Activated CD4-positive, alpha-beta T cell treated with anti-CD3 and anti-CD28 coated beads for 36 hours (primary cell): ENCODE measurements at places on chromosomes 6 and 20. TPM values are rescaled to one million over a fixed set of nuclear protein-coding genes. Genes with fewer than 3 reads are reported as not detected.

GRCh38 chr6:159904497-159904911 is 13.7 kb downstream of the MAS1 start:
- H3K27me3 ChIP-seq: peaks cover 2% of the 10 kb centered on the region
- DNase-seq: no peak
- H3K4me1 ChIP-seq: no peaks in the 10 kb centered on the region
- H3K36me3 ChIP-seq: no peaks in the 10 kb centered on the region

GRCh38 chr6:74834967-74835366 is 370.9 kb downstream of the COL12A1 start:
- H3K27me3 ChIP-seq: no peaks in the 10 kb centered on the region
- no peak overlapping the region for H3K4me3 ChIP-seq
- no peaks in the 10 kb centered on the region for H3K36me3 ChIP-seq
- no peak overlapping the region for H3K27ac ChIP-seq

Gene CTAGE9
- total RNA-seq: not detected

Gene GPX5
- not detected for total RNA-seq

Gene ZBTB12
- 2.4 TPM for total RNA-seq
